ENCODE measurements at places on chromosomes 3 and 15.

- no peak for DNase-seq
Measured at GRCh38 chr15:94442480-94442879, 211.1 kb downstream of the MCTP2 start.

DNA sequence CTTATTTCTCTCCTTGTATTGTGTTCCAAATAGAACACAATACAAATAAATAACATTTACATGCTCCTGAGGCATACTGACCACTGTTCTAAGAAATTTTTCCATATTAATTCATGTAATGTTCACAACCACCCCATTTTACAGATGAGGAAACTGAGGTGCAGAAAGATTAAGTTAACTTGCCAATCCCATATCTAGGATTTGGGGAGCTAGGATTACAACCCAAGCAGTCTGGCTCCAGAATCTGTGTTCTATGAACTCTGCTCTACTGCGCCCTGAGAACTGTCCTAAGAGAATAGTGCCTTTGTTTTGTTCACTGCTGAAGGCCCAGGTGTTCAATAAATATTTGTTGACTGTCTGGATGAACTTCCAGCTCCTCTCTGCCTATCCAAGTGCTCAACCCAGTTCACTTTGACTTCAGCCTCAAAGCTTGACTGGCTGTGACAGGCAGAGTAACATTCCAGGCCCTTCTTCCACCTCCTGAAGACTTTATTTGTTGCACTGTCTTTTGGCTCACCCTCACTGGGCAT, 3.1 kb downstream of the NEK10 start:
- no peak for DNase-seq

- DNase-seq: no peak
Measured at GRCh38 chr15:100783760-100784492, 95.7 kb upstream of the ALDH1A3 start.

- peak; percentile 9 for DNase-seq
Measured at GRCh38 chr15:67472957-67473356, 48.0 kb upstream of the C15orf61 start.

- DNase-seq: no peak
Measured at GRCh38 chr3:178741020-178741419, 204.8 kb downstream of the KCNMB2 start.

DNA sequence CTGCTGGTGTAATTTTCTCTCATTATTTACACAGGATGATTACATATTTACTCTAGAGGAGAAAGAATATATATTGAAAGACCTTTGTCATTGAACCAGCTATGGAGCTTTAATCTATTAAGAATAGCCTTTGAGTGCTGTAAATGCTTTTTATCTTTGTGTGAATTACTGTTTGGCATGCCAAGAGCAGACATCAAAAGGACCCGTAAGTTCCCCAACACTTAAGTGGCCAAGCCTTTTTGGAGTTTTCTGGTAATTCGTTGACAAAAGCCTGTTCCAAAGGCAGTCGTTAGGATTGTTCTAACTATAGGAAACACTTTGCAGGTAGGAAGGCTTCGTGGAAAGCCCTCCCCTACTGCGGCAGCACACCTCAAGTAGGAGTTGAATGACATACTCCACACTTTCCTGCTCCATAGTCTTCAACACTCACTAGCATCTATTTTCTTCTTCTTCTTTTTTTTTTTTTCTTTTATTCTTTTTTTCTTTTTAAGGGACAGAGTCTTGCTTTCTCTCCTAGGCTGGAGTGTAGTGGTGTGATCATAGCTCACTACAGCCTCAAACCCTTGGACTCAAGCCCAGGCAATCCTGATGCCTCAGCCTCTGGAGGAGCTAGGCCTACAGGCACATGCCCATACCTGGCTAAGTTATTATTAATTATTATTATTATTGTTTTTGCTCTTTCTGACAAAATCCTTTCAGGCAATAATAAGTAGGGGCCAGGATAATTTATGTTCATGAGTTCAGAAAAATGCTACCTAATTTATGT, 98.6 kb downstream of the SUCNR1 start:
- DNase-seq: no peak

DNA sequence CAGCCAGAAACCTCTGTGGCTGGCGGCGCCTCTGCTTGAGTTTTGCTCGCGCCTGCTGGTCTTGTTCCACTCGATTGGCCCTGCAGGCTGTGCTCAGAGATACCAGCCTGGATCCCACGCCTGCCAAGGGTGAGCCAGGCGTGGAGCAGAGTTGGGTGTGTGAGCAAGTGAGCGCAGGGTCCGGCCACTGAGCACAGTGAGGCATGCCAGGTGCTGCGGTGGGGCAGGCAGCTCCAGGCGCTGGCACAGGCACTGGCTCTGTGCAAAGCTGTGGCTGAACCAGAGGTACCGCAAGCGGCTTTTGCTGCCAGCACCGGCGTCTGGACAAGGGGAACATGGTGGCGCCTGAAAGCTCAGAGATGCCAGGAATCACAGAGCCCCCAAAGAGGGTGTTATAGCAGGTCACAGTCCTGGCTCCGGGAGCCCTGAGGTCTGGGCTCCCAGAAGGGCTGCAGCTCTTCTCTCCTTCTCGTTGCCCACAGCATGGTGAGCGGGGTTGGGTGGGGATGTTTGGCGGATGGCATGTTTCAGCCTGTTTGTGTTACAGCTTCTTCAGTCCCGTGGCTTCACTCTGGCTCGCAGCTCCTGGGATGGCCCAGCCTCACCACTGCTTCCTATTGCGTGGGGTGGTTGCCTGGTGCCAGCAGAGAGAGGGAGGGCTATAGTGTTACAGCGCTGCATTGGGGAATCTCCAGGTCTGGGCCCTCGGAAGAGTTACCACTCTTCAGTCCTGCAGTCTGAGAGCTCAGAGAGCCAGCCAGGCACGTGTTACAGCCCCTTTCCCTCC, 73.9 kb downstream of the NR1D2 start:
- no peak for DNase-seq

DNA sequence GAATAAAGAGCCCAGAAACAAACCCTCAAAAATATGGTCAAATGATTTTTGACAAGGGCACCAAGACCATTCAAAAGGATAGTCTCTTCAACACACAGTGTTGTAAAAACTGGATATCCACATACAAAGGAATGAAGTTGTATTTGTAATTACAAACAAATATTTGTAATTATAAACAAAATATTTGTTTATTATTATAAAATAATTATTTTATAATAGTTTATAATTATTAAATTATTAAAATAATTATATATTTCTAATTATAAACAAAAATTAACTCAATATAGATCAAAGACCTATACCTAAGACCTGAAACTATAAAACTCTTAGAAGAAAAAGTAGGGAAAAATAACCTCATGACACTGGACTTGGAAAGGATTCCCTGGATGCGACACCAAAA, 23.3 kb upstream of the ACAN start:
- no peak for DNase-seq

DNA sequence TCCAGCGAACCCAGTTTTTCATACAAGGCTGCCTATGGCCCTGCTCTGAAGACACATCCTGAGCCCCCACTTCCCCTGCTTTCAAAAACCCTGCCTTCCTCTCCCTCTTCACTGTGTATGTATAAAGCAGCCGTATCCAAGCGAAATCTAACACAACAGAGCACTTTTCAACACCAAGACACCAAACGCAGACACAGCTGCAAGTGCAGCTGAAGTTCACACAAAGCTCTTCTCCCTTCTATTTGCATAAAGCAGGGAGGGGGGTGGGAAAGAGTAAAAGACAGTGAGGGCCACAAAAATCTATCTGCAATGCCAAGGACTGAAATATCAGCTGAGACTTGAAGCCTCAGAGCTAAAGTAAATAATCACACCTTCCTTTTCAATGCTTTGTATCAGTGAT, 35.1 kb upstream of the CSPG5 start:
- DNase-seq: no peak

GRCh38 chr3:14511623-14512280, 28.4 kb downstream of the GRIP2 start:
- no peak for DNase-seq

DNA sequence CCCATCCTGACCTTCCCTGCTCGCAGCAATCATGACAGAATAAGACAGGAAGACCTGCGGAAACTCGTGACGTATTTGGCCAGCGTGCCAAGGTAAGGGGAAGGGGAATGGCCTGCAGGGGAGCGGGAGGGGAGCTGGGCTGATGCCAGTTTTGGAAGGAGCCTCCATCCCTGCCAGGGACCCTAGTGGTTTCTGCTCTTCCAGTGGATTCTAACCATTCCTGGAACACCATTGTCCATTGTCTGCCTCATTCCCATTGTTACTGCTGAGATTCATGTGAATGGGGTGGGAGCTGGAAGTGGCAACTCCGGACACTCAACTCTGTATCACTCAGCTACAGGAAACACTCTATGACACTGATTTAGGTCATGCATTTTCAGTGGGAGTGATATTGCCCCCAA, 242.9 kb upstream of the ROPN1 start:
- no peak for DNase-seq

DNA sequence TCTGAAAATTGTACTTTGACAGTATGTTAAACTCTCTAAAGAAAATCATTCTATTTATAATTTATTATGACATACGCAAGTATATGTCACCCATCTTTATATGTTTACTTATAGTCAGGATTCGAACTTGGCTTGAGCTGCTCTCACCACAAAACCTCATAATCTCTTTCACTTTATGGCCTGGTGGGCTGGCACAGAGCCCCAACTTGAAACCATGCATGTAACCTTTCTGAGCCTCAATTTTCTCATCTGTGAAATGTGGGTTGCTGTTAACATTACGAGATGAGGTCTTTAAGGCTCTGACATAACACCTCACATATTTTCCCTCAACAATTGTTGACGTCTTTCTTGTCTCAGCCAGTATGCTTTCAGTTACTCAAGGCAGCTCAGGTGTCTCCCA, 69.4 kb upstream of the PFN2 start:
- DNase-seq: no peak

- DNase-seq: peak; percentile 86
Measured at GRCh38 chr3:45479621-45480035, 91.3 kb downstream of the LARS2 start.

DNA sequence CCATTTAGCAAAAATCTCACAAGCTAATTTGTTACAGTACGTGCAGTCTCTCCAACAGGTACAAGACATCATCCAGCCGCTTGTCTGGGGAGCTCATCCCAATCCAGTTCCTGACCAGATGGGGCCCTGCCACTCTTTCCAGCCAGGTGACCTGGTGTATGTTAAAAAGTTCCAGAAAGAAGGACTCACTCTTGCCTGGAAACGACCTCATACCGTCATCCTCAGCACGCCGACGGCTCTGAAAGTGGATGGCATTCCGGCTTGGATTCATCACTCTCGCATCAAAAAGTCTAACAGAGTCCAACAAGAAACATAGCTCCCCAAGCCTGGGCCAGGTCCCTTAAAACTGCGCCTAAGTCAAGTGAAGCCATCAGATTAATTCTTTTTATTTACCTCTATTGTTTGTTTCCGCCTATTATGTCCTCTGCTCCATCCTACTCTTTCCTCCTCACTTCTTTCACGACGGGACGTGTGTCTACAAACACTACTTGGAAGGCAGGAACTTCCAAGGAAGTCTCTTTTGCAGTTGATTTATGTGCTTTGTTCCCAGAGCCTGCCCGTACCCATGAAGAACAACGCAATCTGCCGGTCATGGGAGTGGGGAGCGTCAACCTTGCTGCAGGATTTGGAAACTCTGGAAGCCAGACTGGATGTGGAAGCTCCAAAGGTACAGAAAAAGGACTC, 37.5 kb downstream of the ZBTB11 start:
- DNase-seq: no peak

- no peak for DNase-seq
Measured at GRCh38 chr15:78034495-78035191, 42.9 kb downstream of the TBC1D2B start.

GRCh38 chr3:101154401-101154800, 161.2 kb upstream of the ABI3BP start:
- DNase-seq: no peak

GRCh38 chr3:195107593-195107992, 163.4 kb downstream of the XXYLT1 start:
- DNase-seq: no peak

GRCh38 chr15:67146875-67147381, 81.5 kb downstream of the SMAD3 start:
- peak; percentile 94 for DNase-seq

GRCh38 chr3:57015912-57016311, 44.6 kb upstream of the SPATA12 start:
- no peak for DNase-seq

DNA sequence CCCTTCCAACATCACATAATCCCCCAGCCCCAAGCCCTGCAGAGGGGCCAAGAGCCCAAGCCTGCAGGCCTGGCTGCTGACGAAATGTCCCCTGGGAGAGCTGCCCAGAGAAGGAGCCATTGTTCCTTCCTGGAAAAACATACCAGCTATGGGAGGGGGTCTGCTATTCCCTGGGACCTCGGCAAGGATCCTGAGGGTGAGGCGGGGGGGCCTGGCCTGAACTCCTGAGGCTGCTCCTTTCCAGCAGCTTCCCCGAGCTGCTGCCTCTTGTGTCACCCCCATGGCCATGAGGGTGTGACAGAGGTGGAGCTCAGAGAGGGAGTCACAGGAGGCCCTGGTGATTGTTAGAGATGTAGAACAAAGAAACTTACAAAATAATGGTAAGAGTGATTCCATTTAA, 12.9 kb downstream of the LOXL1 start:
- peak; percentile 33 for DNase-seq

GRCh38 chr15:95106801-95107200, 875.4 kb downstream of the MCTP2 start:
- no peak for DNase-seq

DNA sequence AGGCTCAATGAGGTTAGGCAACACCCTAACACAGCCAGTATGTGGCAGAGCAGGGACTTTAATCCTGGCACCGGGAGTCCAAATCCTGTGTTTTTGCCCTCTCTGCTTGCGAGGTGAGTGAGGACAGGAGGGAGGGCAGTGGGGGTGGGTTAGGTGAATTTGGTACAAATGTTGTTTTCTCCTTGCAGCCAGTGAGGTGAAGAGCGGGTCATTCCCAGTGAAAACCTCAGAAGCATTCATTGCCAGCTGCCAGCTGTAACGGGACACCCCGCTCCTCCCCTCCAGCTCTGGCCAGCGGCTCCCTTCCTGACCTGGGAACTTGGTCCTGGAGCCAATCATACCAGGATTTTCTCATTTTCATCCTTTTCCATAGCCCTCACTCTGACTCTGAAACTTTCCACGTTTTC, 45.7 kb upstream of the RAB6B start:
- DNase-seq: peak; percentile 52

DNA sequence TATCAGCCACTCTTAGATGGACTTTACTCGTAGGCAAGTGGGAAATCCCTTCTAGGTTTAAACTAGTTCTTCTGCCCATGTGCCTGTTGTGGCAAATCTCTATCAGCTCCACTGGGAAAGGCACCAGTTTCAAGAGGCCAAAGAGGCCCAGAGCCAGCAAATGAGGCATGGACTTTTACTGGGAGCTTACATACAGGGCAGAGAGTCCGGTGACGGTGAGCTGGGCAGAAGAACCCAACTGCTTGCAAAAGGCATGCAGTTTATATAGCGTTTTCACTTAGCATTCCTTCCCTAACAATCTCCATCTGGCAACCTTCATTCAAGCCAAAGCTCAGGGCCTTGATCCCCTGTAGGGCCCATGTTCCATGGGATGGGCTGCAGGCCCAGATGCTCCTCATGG, 93.0 kb upstream of the C3orf80 start:
- no peak for DNase-seq

DNA sequence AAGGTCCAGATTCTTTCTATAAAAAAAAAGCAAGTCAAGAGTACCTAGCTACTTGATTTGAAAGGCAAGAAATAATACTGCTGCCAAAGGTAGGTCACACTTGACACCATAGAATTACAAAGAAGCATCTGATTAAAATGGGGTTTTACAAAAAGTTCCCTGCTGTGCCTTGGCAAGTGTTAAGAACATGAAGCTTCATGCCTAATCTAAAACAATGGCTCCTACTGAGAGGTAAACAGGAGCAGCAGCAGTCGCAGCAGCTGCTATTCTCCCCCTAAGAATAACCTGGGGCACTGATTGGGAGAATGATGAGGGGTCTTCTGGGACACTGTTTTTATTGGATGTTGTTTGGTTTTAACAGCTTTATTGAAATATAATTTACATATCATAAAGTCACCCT, 14.1 kb downstream of the UBP1 start:
- DNase-seq: no peak
